ENCODE measurements at places on chromosomes 7 and 10. TPM values are rescaled to one million over a fixed set of nuclear protein-coding genes. Genes with fewer than 3 reads are reported as not detected.

The ARHGEF5 gene
- 2.0 TPM for total RNA-seq

The PRR15 gene
- total RNA-seq = not detected

The CHST3 gene
- total RNA-seq = 24.2 TPM

The PI4K2A gene
- total RNA-seq = 32.7 TPM

The CHCHD2 gene
- 317 TPM for total RNA-seq
